T-cell (primary cell): ENCODE measurements at places on chromosomes 12 and 14.

DNA sequence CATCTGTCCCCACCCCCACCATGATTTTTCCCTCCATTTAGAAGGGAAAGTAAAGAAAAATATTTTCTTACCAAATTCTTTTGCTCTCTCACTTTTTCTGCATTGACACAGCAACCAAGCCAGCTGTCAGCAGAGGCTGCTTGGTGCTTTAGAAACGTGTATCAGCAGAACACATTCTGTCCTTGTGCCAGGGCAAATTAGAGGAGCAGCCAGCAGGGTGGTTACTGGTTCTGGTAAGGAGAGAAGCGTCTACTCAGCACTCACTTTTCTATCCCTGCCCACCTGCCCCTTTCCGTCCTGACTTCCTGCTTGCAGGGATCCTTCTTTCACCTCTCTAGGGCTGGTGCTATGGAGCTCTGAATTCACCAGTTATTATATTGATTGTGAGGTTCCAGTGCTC, 327.5 kb upstream of the PDE3A start:
- DNase-seq = no peak

DNA sequence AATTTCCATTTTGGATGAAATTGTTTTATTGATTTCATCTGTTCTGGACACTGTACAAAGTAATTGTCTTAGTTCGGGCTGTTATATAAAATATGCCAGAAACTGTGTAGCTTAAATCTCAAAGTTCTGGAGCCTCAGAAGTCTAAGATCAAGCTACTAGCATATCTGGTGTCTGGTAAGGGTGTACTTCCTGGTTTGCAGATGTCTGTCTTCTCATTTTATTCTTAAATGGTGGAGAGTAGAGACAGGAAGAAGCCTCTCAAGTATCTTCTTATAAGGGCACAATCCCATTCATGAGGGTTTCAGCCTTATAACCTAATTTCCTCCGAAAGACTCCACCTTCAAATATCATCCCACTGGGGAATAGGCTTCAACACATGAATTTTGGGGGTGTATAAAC, 51.3 kb downstream of the MON2 start:
- DNase-seq = no peak

GRCh38 chr14:80669426-80669825, 272.1 kb downstream of the CEP128 start:
- DNase-seq = no peak

DNA sequence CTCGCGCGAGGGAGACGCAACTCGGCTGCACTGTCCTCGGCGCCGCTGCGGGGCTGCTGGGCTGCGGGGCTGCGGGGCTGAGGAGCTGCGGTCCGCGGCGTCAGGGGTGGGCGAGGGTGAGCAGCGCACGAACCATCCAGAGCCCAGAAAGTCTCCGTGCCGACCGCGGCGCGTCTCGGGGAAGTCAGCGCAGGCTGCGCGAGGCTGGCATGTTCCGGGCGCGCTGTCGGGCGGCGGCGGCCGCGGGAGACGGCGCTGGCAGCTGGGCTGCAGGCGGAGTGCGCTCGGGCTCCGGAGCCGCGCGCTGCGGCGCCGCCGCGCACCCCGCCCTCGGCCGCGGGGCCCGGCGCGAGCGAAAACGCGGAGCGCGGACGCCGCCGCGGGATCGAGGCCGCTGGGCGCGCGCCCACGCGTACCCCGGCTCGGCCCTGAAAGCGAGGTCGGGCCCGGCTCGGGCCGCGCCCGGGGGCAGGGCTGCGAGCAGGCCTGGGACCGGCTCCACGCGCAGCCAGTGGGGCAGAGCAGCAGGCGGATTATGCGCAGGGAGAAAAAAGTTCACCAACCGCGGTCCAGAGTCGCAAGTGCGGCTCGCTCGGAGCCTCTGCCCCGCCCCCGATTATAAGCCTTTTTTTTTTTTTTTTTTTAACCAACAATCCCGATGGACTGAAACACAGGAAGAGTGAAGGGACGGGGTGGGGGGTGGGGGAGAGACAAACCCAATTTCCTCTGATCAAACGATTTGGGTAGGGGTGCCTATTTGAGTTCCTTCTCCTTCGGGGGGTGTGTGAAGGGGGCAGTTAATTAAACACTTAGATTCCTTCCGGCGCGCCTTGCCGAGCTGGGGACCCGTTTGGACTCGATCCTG, at the start of gene PRICKLE1:
PRICKLE1 (minus strand) TSS at position 282 of the 865 bp plus-strand sequence. CDS start 117,230 bp downstream, outside the sequence.
- no peak for DNase-seq

- no peak for DNase-seq
Measured at GRCh38 chr12:114391088-114391487, 14.9 kb downstream of the TBX5 start.

DNA sequence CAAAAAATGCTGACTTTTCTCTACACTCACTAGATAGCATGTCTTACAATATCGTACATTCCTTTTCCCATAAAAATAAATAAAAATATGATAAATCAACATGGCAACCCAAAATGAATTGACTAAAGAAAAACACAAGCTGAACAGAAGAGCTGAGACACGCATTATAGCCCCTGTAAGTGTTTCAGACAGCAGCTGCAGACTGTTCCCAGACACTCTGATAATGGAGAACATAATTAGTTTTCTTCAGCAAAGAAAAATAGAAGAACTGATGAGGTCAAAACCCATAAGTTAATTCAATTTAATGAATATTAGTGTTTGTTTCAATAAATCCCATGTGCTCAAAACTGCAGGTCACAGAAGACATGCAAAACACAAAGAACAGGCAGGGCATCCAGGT, 23.8 kb downstream of the ST8SIA1 start:
- DNase-seq = no peak

DNA sequence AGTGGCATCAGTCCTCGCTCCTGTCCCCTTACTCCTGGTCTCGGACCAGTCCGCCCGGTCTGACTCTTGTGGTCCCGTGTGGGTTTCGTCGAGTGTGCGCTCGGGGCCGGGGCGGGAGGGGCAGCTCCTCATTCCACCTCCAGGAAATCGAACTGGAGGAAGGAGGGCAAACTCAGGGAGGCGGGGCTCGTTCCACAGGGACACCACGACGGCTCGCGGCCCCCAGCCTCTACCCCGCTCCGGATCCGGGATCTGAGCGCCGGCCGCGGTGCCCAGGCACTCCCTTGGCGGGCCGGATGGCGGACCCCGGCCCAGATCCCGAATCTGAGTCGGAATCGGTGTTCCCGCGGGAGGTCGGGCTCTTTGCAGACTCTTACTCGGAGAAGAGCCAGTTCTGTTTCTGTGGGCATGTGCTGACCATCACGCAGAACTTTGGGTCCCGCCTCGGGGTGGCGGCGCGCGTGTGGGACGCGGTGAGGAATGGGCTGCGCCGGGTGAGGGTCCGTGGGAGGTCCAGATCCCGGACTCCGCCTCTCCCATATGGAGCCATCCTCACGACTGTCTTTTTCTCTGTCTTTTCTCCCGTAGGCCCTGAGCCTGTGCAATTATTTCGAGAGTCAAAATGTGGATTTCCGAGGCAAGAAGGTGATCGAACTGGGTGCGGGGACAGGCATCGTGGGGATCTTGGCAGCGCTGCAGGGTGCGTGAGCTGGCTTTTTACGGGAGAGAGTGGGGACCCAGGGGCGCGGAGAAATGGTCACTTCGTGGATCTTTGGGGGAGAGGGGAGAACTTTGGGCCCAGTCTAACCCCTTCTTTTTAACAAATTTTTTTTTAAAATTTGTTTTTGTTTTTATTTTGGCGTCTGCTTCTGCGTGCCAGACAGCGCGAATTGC, at the start of gene EEF1AKMT3:
EEF1AKMT3 (plus strand) TSS at position 186 of the 894 bp plus-strand sequence; CDS start at position 297, 111 bp downstream.
- no peak for DNase-seq
